Small intestine (tissue), 16 donors: ENCODE measurements at places on chromosomes 3 and 15.

DNA sequence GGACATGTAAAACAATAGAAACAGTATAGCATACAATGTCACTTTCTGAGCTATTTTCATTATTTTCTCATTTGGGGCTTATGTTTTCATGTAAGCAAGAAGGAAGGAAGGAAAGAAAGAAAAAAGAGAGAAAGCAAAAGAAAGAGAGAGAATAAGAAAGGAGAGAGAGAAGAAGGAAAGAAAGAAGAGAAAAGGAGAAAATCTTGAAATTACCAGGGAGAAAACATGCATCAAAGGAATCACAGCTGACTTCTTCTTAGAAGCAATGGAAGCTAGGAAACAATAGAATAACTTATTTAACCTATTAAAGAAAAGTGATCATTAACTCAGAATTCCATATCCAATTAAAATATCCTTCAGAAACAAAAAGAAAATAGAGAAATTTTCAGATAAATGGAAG lies 471.5 kb downstream of the OCA2 start:
- DNase-seq: no peak

DNA sequence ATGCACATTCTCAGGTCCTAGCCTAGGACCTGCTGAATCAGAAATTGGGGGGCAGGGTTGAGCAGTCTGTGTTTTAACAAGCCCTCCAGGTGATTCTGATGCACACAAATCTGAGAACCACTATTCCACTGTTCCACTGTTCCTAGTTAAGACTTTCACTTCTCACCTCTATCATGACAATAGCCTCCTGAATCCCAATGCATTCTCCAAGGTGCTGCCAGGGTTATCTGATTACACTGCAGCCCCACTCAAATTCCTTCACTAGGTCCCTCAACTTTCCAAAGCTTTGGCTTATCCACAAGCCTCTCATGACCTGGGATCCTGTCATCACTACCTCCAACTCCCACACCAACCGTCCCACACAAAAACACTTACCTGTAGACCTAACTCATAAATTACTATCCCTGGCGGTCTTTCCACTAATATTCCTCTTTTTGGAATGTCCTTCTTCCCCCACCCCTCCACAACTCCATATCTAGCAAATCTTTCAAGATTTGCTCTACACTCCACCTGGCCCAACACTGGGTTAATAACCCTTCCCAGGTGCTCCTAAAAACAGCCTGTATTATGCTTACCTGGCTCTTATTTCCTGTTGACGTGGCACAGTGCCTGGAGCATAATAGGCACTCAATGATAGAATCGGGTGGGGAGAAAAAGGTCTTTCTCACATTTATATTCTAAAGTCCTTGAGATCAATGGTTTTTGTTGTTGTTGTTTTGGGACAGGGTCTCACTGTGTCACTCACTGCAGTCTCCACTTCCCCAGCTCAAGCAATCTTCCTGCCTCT lies 27.2 kb downstream of the TBL1XR1 start:
- DNase-seq: no peak

DNA sequence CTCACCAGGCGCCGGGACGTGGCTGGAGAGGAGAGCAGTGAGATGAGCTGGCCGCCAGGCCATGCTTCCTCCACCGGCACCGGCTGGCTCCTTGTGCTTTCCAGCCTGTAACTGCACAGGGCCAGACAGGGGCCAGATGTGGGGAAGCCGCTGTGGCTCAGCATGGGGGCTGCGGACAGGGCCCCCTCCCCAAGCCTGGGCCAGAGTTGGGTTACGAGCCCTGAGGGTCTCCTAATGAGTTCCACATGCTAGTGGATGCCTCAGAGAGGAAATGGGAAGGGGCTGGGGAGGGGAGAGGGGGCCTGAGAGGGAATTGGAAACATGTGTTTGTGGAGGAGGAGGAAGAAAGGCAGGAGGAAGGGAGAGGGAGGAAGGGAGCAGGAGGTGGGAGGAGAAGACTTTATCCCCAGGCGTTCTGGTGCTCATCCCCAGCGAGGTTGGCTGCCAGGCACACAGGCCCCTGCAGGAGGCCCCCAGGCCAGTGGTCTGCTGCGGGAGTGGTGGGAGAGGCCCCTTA lies 11.7 kb upstream of the DUSP7 start:
- no peak for DNase-seq

- no peak for DNase-seq
Observed at GRCh38 chr3:148206446-148206845, 491.3 kb upstream of the AGTR1 start.

GRCh38 chr3:146203776-146204175 lies 42.8 kb upstream of the PLOD2 start:
- no peak for DNase-seq

DNA sequence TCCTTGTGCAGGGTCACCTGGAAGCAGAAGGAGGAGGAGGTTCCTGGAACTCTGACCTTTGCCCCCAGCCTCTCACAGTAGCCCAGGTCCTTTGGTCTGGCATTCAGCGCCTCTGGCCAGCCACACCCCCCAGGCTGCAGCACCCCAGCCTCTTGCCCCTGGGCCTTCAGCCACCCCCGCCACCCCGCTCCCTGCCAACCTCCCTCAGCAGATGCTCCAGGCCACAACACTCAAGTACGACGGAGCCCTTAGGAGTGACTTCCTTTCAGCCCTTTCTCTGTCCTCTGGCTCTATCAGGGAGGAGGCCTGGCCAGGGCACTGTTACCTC lies 45.2 kb downstream of the GRIP2 start:
- DNase-seq: peak; percentile 21

DNA sequence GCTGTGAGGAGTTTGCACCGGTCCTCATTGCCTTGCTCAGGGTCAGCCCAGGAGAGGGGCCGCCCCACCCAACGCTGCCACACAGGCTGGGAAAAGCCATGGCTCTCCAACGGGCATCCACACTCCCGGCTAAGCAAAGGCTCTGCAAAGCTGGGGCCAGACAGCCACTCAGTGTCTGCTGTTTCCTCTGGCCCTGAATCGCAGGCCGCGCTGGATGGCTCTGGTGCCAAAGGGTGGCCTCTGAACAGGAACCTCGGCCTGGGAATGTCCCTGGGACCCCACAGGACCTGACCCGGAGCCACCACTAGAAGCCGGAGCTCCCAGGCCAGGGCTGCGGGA lies 42.9 kb downstream of the RPN1 start:
- DNase-seq: no peak

DNA sequence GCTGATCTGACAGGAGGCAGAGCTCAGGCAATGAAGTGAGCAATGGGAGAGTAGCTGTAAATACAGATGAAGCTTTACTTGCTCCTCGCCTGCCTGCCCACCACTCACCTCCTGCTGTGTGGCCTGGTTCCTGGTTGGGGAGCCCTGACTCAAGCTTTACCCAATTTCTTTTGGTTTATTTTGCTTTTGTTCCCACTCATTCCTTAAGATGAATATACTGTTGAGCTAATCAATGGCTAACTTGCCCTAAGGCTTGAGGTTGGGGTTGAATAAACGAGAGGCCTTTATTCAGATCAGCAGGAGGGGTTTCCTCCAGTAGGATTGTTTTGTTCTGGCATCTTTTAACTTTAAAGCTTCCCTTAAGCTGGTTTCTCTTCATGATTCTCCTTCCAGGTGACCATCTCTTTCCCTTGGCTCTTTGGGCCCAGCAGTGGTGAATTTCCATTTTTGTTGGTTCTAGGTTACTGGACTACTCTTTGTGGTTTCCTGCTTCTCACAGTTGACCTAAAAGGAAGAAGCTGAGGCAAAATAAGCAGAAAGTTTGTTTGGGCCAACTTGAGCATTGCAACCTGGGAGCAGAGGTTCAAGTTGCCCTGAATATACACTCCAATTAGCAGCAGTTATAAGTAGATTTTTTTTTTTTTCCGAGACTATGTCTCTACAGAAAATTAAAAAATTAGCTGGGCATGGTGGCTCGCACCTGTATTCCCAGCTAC lies 44.4 kb downstream of the STARD9 start:
- no peak for DNase-seq

DNA sequence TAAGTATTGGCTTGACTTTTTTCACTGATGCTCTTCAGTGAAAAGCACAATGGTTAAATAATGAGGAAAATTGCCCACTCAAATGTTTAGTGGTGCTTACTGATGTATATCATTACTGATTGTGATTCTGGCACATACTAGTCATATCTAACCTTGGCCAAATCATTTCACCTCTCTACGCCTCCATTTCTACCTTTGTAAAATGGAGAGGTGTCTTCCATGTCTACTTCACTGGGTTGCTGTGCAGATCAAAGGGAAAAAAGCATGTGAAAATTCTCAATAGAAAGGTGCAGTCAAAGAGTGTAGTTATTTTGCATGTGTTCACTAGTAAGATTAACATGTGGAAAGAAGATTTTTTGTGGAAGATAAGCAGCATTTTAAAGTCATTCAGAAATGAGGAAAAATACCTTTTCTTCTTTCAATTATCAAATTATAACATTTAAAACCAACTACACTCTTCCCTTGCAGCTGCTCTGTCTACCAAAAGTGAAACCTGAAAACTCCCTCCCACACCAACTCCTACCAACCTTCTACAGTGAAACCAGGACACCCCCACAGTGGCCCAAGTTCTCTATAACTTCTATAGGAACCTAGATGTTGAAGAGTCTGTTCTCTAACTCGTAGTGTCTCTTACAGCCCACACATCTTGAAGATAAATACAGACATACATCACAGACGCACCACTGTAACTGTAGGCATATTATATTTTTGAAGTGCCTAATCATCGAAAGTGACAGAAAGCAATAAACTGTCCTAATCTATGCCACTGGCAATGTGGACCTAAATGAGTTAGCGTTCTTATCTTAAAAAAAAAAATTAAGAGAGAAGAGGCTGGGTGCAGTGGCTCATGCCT lies 1.4 kb downstream of the CD200R1 start:
- peak; percentile 25 for DNase-seq

- DNase-seq: no peak
Observed at GRCh38 chr3:32140943-32141342, 34.5 kb downstream of the GPD1L start.

GRCh38 chr3:194967151-194968117 lies 281.8 kb downstream of the FAM43A start:
- no peak for DNase-seq

DNA sequence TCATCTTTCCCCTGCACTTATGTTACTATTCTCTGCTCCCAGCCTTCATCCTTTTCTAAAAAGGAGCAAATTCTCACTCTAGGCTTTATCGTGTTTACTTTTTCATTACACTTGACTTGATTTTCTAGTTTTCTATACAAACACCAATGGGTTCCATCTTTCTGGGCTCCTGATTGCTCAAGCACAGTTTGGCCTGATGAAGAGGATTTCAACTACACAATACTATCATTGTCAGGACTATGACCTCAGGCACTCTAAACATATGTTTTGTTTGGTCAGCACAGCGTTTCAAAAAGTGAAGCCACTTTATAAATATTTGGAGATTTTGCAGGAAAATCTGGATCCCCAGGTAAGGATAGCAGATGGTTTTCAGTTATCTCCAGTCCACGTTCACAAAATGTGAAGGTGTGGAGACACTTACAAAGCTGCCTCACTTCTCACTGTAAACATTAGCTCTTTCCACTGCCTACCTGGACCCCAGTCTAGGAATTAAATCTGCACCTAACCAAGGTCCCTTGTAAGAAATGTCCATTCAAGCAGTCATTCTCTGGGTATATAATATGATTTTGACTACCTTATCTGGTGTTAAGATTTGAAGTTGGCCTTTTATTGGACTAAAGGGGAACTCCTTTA lies 86.2 kb downstream of the TGFBR2 start:
- DNase-seq: no peak

GRCh38 chr3:120468635-120469295 lies 18.0 kb upstream of the FSTL1 start:
- DNase-seq: no peak

DNA sequence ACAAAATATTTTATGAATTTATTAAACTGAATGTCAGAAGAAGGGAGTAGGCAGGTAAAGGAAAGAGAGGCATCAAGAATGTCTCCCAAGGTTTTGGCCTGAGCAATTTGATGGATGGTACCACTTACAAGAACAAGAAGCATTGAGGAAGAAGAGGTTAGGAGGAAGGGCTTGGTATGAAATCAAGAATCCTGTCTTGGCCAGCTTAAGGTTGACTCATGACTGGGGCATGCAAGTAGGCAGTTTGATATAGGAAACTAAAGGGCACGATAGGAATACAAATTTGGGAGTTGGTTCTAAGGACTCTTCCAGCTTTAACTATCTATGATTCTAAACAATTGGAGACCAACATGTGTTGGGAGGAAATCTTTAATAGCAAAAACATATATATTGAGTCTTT lies 79.1 kb downstream of the NTRK3 start:
- no peak for DNase-seq

DNA sequence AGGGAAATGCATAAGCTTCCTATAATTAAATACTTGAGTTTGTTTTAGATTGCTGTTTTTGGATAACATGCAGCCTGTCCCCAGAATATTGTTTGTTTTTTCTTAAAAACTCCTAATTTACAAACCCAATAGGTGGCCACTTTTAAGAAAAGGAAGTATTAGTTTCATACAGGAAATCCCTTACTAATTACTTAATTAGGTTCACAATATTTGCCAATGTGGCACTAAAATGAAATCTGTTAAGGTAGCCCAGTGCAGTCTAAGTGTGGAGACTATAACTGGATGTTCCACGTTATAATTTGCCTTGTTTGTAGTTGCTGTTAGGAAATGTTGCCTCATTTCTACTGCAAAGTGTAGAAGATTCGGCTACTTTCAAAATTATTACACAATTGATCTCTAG lies 195.8 kb downstream of the BBX start:
- no peak for DNase-seq

GRCh38 chr3:155690921-155691320 lies 54.0 kb downstream of the PLCH1 start:
- DNase-seq: no peak

GRCh38 chr3:108088697-108089096 lies 2.1 kb downstream of the CD47 start:
- peak; percentile 55 for DNase-seq

GRCh38 chr3:117939425-117940027 lies 1095.1 kb downstream of the IGSF11 start:
- DNase-seq: no peak

DNA sequence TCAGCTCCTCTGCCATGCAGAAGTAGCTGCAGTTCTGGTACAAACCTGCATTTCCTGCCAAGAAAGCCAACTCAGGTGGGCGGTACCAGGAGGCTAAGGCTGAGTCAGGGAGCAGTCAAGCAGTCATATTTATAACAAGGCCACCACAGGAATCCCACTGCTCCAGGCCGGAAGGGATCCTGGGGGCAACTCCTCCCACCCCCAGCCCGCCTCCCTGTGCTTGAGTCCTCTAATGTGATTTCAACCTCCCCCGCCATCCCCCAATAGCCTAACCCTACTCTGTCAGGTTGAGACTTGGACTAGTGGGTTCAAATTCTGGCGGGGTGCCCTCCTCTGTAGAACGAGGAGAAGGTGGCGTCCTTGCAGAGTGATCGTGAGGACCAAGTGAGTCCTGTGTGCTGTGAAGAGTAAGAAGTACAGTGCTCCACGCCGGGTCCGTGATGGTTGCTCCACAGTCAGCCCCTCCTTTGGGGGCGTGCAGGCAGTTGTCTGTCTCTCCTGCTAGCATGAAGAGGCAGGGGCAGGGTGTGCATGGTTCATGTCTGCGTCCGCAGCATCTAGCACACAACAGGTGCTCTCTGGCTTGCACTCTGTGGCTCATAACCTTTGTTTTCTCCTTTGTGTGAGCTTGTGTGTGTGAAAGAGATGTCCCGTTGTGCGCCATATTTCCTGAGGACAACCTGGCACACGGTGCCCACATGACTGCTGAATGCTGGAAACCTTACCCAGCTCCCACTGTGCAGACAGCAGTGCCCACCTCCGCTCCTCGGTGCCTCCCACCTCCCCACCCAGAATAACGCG lies 78.3 kb downstream of the SMAD6 start:
- peak; percentile 64 for DNase-seq
